ENCODE measurements at places on chromosomes 12 and 14.
A peak's percentile ranks its signal among the peaks of the same experiment; 100 is the strongest.

- no peak for DNase-seq
Measured at GRCh38 chr14:75214558-75214957, 38.1 kb upstream of the TMED10 start.

DNA sequence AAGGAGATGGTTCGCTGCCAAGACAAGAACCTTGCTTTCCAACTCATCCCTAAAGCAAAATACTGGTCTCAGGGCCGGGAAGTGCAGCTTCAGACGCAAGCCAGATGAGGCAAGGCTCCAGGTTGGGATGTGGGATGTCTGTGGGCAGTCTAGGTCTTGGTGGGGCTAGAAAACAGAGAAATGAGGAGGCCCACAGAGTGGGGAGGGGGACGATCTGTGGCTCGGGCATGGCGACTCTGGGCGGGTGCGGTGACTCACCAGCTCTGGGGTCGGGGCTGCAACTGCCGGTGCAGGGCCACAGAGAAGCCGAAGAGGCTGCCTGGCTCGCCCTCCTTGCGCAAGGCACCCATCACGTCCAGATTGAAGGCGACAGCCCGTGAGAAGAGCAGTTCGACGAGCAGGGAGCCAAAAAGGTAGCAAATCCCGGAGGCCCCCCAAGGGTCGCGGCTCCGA lies 459 bp downstream of the ITGA7 start:
- DNase-seq: no peak

GRCh38 chr12:131390412-131391334 lies 320.2 kb upstream of the SFSWAP start:
- no peak for DNase-seq

GRCh38 chr14:102320033-102320660 lies 601 bp downstream of the ZNF839 start:
- DNase-seq: peak; percentile 39

DNA sequence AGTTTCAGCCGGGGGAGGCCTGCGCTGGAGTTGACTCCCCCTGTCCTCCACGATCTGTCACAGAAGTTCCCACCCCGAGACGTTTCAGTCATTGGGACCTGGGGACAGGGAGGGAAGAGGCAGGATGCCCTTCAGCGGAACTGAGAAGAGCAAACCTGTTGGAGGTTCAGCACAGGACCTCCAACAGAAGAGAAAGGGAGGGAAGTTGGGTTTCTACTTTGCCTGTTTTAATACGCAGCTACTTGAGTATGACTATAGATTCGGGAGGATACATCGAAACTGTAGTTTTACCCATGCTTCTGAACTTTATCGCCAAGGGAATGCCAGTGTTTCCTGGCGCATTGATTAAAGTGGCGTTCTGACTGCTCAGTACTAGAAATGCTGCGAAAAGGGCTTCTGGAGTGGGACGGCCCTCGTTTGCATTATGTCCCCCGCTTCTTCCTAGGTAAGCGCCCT lies 2.3 kb upstream of the DUSP6 start:
- DNase-seq: no peak

GRCh38 chr12:132314516-132315233 lies 14.7 kb downstream of the GALNT9 start:
- no peak for DNase-seq

GRCh38 chr14:101364503-101365328 lies 196.6 kb upstream of the DIO3 start:
- no peak for DNase-seq

DNA sequence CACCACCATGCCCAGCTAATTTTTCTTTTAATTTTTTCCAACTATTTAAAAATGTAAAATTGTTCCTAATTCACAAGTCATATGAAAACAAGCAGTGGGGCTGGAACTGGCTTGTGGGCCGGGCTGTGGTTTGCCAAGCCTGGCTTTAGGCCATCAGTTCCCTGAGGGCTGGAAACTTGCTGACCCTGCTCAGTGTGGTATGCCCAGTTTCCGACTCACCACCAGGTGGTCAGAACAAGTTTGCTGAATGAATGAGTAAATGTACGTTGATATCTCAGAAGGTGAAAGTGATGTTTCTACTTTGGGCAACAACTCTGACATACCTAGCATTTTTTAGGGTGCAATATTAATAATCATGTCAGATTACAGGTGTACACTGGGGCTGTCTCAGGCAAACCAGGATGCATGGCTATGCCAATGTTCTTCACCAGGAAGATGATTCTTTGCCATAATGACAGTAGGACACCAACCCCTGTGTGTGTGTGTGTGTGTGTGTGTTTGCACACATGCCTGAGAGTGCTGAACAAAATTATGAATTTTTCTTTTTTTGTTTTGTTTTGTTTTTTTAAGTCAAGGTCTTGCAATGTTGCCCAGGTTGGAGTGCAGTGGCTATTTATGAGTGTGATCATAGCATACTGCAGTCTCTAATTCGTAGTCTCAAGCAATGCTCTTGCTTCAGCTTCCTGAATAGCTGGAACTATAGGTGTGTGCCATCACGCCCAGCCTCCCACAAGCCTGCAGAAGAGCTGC lies 106.1 kb downstream of the PTPN11 start:
- no peak for DNase-seq

- no peak for DNase-seq
Measured at GRCh38 chr14:102853648-102854047, 68.8 kb upstream of the AMN start.

DNA sequence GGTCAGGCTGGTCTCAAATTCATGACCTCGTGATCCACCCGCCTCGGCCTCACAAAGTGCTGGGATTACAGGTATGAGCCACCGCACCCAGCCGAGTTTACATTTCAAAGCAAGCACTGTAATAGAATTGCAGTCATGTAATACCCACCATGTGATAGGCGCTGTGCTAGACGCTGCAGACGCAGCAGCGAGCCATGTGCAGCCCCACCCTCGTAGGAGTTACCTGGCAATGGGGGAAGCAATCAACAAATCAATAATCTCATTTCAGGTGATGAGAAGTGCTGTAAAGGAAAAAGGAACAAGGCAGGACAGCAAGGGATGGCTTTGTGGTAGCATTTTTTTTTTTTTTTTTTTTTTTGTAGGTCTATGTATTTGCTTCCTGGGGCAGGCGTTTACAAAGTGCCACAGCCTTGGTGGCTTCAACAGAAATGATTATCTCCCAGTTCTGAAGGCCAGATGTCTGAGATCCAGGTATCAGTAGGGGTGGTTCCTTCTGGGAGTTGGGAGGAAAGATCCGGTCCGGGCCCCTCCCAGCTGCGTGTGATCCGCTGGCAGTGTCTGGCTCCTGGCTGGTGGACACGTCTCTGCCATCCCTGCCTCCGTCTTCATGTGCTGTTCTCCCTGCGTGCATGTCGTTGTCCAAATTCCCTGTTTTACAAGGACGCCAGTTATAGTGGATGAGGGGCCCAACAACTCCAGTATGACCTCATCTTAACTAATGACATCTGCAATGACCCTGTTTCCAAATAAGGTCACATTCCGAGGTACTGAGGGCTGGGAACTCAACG lies 72.8 kb downstream of the TNFAIP2 start:
- DNase-seq: no peak

Data from activated CD4-positive, alpha-beta T cell treated with anti-CD3 and anti-CD28 coated beads, Interleukin-2, amount 50 U/mL, for 4 hours (primary cell).